ENCODE measurements at places on chromosomes 7 and 10.
A peak's percentile ranks its signal among the peaks of the same experiment; 100 is the strongest.

DNA sequence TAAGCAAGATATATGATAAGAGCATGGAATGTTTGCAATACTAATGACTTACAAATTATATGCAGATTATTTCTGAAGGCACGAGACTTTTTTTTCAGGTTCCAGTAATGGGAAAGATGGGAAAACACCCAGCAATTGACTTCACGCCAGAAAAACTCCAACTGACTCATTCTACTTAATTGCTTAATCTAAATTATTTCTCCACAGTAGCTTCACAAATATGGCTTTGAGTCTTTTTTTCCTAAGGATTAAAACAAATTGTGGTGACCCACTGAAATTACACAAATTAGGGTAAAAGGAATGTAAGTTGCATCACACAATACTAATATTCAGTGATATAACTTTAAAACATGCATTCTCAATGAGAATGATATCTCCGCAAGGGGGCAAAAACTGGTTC lies 138.7 kb downstream of the GNAI1 start:
- no peaks in the 10 kb centered on the region for H3K36me3 ChIP-seq
- no peak overlapping the region for H3K27ac ChIP-seq
- no peaks in the 10 kb centered on the region for H3K4me1 ChIP-seq
- DNase-seq, result no peak
- no peaks in the 10 kb centered on the region for H3K27me3 ChIP-seq

GRCh38 chr7:2165239-2165609 lies 67.5 kb downstream of the MAD1L1 start:
- H3K4me3 ChIP-seq, result no peak overlapping the region
- H3K27ac ChIP-seq, result no peak overlapping the region
- no peaks in the 10 kb centered on the region for H3K4me1 ChIP-seq
- H3K36me3 ChIP-seq, result no peaks in the 10 kb centered on the region
- no peaks in the 10 kb centered on the region for H3K27me3 ChIP-seq

DNA sequence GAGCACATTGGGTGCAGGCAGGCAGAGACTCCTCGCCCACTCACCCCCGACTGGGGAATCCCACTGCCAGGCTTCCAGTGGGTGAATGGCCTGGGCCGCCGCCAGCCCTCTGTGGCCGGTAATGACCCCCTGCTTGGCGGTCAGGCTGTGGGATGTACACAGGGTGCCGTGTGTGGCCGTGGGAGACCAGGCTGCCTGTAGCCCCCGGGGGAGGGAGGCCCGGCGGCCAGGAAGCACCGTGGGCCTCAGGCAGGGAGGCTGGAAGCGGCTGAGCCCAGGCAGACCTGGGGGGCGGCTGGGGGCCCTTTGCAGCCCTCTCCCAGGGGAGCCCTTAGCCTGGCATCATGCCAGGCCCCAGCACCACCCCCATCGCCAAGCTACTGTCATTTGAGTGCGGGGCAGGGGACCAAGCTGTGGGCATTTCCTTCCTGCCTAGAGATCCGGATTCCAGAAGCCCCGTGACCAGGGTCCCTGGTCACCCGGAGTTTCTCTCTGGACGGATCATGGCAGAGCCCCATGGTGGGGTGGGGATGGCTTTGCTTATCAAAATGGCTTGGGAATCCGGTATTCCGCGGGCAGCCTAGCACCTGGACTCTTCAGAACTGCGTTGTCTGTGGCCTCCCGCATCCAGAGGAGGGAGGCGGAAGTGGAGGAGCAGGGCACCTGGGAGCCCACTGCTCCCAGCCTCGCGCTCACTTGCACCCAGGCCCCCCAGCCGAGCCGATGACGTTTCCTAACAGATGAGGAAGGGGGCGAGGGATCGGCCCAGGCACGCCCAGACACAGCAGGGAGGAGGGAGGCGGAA lies 1.1 kb downstream of the TTYH3 start:
- H3K36me3 ChIP-seq, result no peaks in the 10 kb centered on the region
- no peaks in the 10 kb centered on the region for H3K27me3 ChIP-seq
- DNase-seq, result peak; percentile 62
- H3K4me1 ChIP-seq, result peaks cover 20% of the 10 kb centered on the region

GRCh38 chr7:75039166-75039565 lies 34.4 kb downstream of the RCC1L start:
- H3K36me3 ChIP-seq, result no peaks in the 10 kb centered on the region
- H3K27me3 ChIP-seq, result no peaks in the 10 kb centered on the region
- DNase-seq, result no peak
- no peaks in the 10 kb centered on the region for H3K4me1 ChIP-seq

GRCh38 chr7:18157233-18157632 lies 129.6 kb upstream of the PRPS1L1 start:
- no peak overlapping the region for H3K27ac ChIP-seq
- no peak overlapping the region for H3K4me3 ChIP-seq
- H3K36me3 ChIP-seq, result no peaks in the 10 kb centered on the region

GRCh38 chr10:21722209-21722608 lies 188.2 kb downstream of the MLLT10 start:
- no peak overlapping the region for H3K4me3 ChIP-seq
- no peak overlapping the region for H3K27ac ChIP-seq
- no peaks in the 10 kb centered on the region for H3K27me3 ChIP-seq
- H3K36me3 ChIP-seq, result peaks cover 19% of the 10 kb centered on the region
- DNase-seq, result no peak

GRCh38 chr7:35875292-35875691 lies 74.4 kb downstream of the SEPTIN7 start:
- no peaks in the 10 kb centered on the region for H3K4me1 ChIP-seq
- no peak for DNase-seq
- no peak overlapping the region for H3K4me3 ChIP-seq
- H3K27me3 ChIP-seq, result no peaks in the 10 kb centered on the region
- no peak overlapping the region for H3K27ac ChIP-seq
- H3K36me3 ChIP-seq, result peaks cover 37% of the 10 kb centered on the region

DNA sequence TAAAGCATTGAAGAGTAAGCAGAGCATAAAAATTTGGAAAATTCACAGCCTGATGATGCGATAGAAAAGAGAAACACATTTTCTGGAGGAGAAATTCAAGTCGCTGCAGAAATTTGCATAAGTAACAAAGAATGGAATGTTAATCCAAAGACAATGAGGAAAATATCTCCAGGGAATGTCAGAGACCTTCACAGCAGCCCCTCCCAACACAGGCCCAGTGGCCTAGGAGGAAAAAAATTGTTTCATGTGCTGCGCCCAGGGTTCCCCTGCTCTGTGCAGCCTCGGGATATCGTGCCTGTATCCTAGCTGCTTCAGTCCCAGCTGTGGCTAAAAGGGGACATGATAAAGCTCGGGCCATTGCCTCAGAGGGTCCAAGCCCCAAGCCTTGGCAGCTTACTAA lies 206.8 kb downstream of the TPK1 start:
- H3K4me1 ChIP-seq, result no peaks in the 10 kb centered on the region
- H3K4me3 ChIP-seq, result no peak overlapping the region
- DNase-seq, result no peak
- no peaks in the 10 kb centered on the region for H3K27me3 ChIP-seq

- no peak for DNase-seq
- H3K27me3 ChIP-seq, result no peaks in the 10 kb centered on the region
- H3K4me3 ChIP-seq, result no peak overlapping the region
- H3K36me3 ChIP-seq, result no peaks in the 10 kb centered on the region
- no peaks in the 10 kb centered on the region for H3K4me1 ChIP-seq
- H3K27ac ChIP-seq, result no peak overlapping the region
Observed at GRCh38 chr7:78148166-78148894, 349.8 kb downstream of the PHTF2 start.

DNA sequence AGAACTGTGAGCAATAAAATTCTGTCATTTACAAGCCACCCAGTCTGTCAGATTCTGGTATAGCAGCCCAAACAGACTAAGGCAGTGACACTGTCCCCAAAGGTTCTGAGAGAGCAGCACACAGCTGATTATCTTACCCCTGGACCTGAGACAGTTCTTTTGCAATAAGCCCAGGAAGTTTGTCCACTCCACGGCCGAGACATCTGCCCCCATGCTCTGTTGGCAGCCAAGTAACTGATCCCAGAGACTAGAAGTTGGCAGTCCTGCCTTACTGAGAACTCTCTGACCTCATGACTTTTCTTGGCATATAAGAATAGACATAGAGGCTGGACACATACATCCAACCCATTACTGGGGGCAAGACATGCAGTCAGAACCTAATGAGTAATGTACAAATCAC lies 243.0 kb upstream of the GRB10 start:
- no peaks in the 10 kb centered on the region for H3K36me3 ChIP-seq
- no peak overlapping the region for H3K27ac ChIP-seq
- H3K27me3 ChIP-seq, result no peaks in the 10 kb centered on the region
- H3K4me1 ChIP-seq, result no peaks in the 10 kb centered on the region
- H3K4me3 ChIP-seq, result no peak overlapping the region

GRCh38 chr7:74030861-74031260 lies 2.9 kb downstream of the ELN start:
- H3K27me3 ChIP-seq, result peaks cover 35% of the 10 kb centered on the region
- DNase-seq, result no peak
- H3K4me3 ChIP-seq, result no peak overlapping the region
- H3K27ac ChIP-seq, result no peak overlapping the region
- H3K4me1 ChIP-seq, result no peaks in the 10 kb centered on the region

GRCh38 chr7:15594461-15594860 lies 32.6 kb upstream of the AGMO start:
- no peaks in the 10 kb centered on the region for H3K4me1 ChIP-seq
- H3K4me3 ChIP-seq, result no peak overlapping the region
- H3K27ac ChIP-seq, result no peak overlapping the region
- DNase-seq, result no peak
- no peaks in the 10 kb centered on the region for H3K36me3 ChIP-seq
- no peaks in the 10 kb centered on the region for H3K27me3 ChIP-seq

GRCh38 chr10:86813101-86813500 lies 56.7 kb downstream of the BMPR1A start:
- no peaks in the 10 kb centered on the region for H3K36me3 ChIP-seq
- no peaks in the 10 kb centered on the region for H3K4me1 ChIP-seq
- H3K27me3 ChIP-seq, result no peaks in the 10 kb centered on the region
- no peak overlapping the region for H3K27ac ChIP-seq

GRCh38 chr10:78194539-78195402 lies 161.1 kb downstream of the RPS24 start:
- H3K27me3 ChIP-seq, result no peaks in the 10 kb centered on the region
- no peaks in the 10 kb centered on the region for H3K4me1 ChIP-seq
- no peak overlapping the region for H3K27ac ChIP-seq
- no peak for DNase-seq
- H3K36me3 ChIP-seq, result no peaks in the 10 kb centered on the region

DNA sequence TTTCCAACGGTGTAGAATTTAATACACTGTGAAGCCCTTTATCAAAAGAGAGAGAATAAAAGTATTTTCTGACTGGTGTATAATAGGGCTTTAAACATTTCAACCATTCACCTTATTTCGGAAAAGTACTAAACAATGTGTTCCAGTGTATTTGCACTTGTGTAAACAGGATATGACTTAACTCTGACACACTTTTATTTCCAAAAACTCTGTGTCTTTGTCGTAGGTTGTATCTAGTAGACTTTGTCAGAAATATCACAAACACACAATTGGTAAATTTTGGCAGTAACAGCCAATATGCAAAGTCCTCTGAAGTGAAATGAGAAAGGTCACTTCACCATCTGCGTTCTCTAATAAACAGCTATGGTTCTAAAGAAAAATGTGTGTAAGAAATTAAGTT lies 10.3 kb upstream of the TSPAN13 start:
- no peaks in the 10 kb centered on the region for H3K27me3 ChIP-seq
- no peak overlapping the region for H3K4me3 ChIP-seq
- no peak for DNase-seq

DNA sequence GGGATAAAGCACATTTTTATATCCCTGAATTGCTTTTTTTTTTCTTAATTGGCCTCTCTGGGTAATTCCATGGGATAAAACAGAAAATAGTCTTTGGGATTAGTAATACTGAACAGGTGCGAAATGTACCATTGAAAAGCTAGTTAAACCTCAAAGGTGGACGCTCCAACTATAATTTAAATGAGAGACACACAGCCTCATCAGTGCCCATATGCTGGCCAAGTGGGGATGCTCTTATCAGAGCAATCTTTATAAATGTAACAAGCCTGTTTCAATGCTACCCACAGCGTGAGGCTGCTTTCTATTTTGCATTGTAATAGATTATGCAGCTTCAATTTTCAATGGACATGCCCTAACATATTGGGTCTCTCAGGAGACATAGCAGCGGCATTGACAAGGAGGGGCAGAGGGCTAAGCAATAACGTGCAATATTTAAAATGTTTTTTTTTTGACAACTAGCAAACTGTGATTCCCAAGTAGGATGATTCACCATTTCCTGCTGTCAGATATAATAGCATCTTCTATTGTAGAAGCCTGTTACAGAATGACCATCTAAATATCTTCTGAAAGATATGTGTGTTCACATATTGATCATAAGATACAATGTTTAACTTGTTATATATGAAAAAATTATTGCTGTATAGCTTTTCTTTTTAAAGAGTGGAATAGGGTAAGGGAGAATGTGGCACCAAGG lies 91.3 kb upstream of the BET1 start:
- H3K4me3 ChIP-seq, result no peak overlapping the region
- no peak overlapping the region for H3K27ac ChIP-seq
- H3K4me1 ChIP-seq, result no peaks in the 10 kb centered on the region
- no peak for DNase-seq
- no peaks in the 10 kb centered on the region for H3K36me3 ChIP-seq
- peaks cover 11% of the 10 kb centered on the region for H3K27me3 ChIP-seq

- H3K4me3 ChIP-seq, result no peak overlapping the region
- no peaks in the 10 kb centered on the region for H3K36me3 ChIP-seq
- peaks cover 7% of the 10 kb centered on the region for H3K27me3 ChIP-seq
- no peaks in the 10 kb centered on the region for H3K4me1 ChIP-seq
- H3K27ac ChIP-seq, result no peak overlapping the region
Observed at GRCh38 chr7:26704786-26705185, 159.6 kb downstream of the SKAP2 start.

- H3K4me1 ChIP-seq, result no peaks in the 10 kb centered on the region
- H3K4me3 ChIP-seq, result no peak overlapping the region
- peak; percentile 26 for DNase-seq
- H3K36me3 ChIP-seq, result no peaks in the 10 kb centered on the region
- no peaks in the 10 kb centered on the region for H3K27me3 ChIP-seq
- H3K27ac ChIP-seq, result no peak overlapping the region
Observed at GRCh38 chr7:31373337-31374289, 33.1 kb upstream of the NEUROD6 start.

GRCh38 chr10:23472181-23472580 lies 33.3 kb downstream of the OTUD1 start:
- no peaks in the 10 kb centered on the region for H3K36me3 ChIP-seq
- H3K4me1 ChIP-seq, result no peaks in the 10 kb centered on the region
- DNase-seq, result no peak
- H3K27me3 ChIP-seq, result peaks cover 11% of the 10 kb centered on the region
- H3K27ac ChIP-seq, result no peak overlapping the region

GRCh38 chr10:59857049-59857448 lies 49.3 kb downstream of the CCDC6 start:
- H3K36me3 ChIP-seq, result peaks cover 26% of the 10 kb centered on the region
- no peaks in the 10 kb centered on the region for H3K27me3 ChIP-seq
- H3K27ac ChIP-seq, result no peak overlapping the region
- DNase-seq, result no peak
- H3K4me1 ChIP-seq, result peaks cover 6% of the 10 kb centered on the region
- no peak overlapping the region for H3K4me3 ChIP-seq

GRCh38 chr7:82080254-82080927 lies 310.5 kb upstream of the HGF start:
- no peaks in the 10 kb centered on the region for H3K27me3 ChIP-seq
- no peak for DNase-seq
- H3K4me3 ChIP-seq, result no peak overlapping the region
- no peaks in the 10 kb centered on the region for H3K36me3 ChIP-seq
- H3K27ac ChIP-seq, result no peak overlapping the region
- H3K4me1 ChIP-seq, result no peaks in the 10 kb centered on the region

GRCh38 chr10:26157734-26158133 lies 58.8 kb upstream of the GAD2 start:
- no peak for DNase-seq
- no peaks in the 10 kb centered on the region for H3K4me1 ChIP-seq
- H3K27me3 ChIP-seq, result peaks cover 2% of the 10 kb centered on the region
- H3K36me3 ChIP-seq, result no peaks in the 10 kb centered on the region
- no peak overlapping the region for H3K4me3 ChIP-seq
- no peak overlapping the region for H3K27ac ChIP-seq
